ENCODE measurements at places on chromosomes 16 and 17. TPM values are rescaled to one million over a fixed set of nuclear protein-coding genes. Genes with fewer than 3 reads are reported as not detected.

DNA sequence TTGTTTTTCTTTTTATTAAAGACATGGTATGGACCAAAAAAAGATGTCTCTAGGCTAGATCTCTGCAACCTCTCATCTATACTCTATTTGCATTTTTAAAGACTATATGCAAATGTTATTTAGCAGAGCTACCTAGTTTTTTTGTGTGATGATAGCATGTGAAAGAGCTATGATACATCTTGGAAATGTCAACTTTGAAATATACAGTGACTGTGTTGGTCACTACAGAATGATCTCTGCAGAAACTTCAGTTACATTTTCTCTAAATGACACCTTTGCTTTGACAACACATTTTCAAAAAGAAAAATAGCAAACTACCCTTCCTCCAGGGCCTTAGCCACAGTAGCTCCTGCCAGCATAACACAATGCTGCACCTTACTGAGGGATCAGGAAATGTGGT, 86.6 kb downstream of the PRKCB start:
- DNase-seq = no peak

PTX4 gene
- total RNA-seq = not detected

GRCh38 chr17:72187556-72187955, 66.7 kb downstream of the SOX9 start:
- peak; percentile 60 for DNase-seq

DNA sequence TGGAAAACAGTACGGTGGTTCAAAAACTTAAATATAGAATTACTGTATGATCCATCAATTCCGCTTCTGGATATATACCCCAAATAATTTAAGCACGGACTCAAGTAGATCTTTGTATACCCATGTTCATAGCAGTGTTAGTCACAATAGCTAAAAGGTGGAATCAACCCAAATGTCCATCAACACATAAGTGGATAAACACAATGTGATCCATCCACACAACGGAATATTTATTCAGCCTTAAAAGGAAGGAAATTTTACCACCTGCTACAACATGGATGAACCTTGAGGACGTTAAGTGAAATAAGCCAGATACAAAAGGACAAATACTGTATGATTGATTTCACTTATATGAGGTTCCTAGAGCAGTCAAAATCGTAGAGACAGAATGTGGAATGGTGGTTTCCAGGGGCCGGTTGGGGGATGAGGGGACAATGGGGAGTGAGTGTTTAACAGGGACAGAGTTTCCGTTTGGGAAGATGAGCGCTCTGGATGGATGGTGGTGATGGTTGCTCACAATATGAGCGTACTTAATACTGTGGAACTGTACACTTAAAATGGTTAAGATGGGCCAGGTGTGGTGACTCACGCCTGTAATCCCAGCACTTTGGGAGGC, 5.4 kb upstream of the RNF222 start:
- no peak for DNase-seq

RNF167 gene
- 120 TPM for total RNA-seq

MAP2K6 gene
- total RNA-seq = 83.3 TPM

- no peak for DNase-seq
Measured at GRCh38 chr16:8722025-8722348, 47.6 kb downstream of the ABAT start.

DNA sequence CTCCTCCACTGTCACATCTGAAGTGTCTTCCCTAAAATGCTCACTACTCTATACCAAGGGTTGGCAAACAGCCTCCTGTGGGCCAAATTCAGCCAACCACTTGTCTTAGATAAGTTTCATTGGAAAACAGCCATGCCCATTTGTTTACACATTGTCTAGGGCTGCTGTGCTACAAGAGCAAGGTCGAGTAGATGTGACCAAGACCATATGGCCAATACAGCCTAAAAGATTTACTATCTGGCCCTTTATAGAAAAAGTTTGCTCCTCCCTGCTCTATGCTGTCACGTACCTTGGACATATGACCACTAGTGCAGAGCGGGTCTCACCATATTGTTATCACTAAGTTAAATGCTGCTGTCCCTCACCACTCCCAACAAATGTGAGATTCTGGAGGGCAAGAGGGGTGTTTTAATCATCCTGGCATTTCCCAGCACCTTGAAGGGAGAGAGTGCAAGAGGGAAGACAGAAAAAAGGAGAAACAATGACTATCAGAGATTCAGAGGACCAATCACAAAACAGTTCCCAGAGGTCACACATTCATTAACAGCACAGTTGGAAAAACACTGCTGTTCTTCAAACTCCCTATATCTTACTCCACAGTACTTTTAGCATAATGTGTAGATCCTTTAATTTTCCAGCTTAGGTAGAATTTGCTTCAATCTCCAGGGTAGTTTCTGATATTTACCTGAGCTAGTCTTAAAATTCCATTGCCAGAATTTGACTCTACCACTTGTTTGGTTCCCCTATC, 13.2 kb downstream of the LSM12 start:
- DNase-seq = no peak

- no peak for DNase-seq
Measured at GRCh38 chr17:73427198-73427597, 115.4 kb upstream of the CDC42EP4 start.

DNA sequence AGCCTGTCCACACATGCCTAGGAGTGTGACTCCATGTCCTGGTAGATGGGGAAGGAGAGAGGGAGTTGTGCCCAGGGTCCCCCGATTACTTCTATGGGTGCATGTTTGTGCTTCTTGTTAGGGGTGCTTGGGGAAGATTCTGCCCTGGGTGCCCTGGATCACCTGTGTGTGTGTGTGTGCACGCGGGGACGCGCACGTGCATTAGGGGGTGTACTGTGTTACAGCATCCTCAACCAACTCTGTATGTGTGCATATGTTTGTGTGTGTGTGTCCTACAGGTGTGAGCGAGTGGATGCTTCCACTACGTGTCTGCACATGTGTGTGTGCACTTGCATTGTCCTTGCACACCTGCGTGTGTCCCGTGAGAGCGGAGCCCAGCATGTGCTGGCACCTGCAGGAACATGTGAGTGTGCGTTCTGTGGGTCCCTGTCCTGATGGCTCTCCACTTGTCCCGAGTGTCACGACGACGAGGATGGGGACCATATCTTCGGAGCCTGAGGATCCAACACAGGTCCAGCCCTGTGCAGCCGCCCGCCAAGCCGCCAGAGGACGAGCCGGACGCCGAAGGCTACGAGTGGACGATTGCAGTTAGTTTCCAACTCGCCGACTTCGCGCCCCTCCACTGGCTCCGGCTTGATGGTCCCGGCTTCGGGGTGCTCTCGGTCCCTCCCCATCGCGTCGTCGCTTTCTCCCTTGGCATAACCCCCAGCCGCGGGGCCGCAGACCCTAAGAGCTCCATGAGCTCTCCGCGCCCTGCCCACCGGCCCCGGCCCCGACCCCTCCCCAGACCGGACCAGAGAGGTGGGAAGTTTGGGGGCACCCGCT, 6.0 kb upstream of the TBC1D3B start:
- DNase-seq = no peak

DNA sequence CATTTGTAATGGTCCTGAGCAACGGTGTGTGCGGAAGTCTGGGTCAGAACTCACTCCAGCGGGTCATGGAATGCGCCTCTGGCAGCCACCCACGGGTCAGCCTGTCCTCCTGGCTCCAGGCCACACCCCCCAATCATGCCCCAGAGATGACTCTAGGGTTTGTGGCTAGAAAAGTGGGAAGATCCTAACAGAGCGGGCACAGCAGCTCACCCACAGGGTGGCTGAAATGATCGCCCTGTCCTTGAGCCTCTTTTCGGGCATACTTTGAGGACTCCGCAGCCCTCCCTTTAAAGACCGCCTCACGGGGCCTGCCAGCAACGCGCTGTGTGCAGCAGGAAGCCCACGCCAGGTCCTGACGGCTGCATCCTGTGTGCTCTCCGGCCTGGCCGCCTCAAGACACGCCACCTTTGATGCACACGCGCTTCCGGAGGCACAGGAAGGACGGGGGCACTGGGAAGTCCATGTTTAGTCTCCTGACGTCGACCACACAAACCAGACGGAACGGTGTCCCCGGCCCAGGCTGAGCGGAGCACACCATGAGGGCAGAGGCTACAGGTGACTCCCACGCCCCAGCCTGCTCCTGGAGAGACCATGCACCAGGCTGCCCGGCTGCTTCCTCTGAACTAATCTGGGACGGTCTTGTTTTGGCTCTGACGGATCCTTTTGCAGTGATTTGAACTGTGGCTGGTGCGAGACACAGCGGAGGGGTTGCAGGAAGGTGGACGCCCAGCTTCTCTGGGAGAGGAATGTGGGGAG, 92.9 kb downstream of the TBC1D16 start:
- DNase-seq = no peak

DNA sequence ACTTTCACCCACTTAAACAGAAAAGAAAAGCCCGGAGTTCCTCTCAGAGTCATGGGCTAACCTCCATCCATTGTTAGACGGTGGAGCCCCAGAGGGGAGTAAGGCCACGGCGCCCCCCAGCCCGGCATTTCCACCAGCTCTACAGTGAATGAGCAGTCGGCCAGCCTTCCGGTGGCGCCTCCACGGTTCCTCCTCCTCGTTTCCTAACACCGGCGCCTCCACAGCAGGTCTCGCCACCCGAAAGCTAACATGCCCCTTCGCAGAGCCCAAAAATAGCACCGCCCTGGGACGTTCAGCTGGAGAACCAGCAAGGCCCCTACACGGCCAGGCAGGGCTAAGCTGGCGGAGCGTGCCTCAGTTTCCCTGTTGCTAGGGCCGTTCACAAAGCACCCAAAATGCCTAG, 858 bp downstream of the MMD start:
- DNase-seq = peak; percentile 58

GRCh38 chr17:49055181-49055927, 58.2 kb downstream of the IGF2BP1 start:
- DNase-seq = no peak

Measured in colonic mucosa (tissue), 4 donors.